ENCODE measurements at places on chromosomes 4 and X.

GRCh38 chrX:73847100-73847499 is 284.1 kb downstream of the CHIC1 start:
- no peak for DNase-seq

- DNase-seq = no peak
Observed at GRCh38 chr4:1078490-1078889, 34.9 kb downstream of the RNF212 start.

- no peak for DNase-seq
Observed at GRCh38 chrX:49264460-49264859, at the start of gene FOXP3. Gene FOXP3, minus strand, starts transcription at chrX:49264710. Its CDS starts 6,205 bp downstream, at chrX:49258505.

- no peak for DNase-seq
Observed at GRCh38 chr4:80086296-80086695, 13.3 kb upstream of the ANTXR2 start.

DNA sequence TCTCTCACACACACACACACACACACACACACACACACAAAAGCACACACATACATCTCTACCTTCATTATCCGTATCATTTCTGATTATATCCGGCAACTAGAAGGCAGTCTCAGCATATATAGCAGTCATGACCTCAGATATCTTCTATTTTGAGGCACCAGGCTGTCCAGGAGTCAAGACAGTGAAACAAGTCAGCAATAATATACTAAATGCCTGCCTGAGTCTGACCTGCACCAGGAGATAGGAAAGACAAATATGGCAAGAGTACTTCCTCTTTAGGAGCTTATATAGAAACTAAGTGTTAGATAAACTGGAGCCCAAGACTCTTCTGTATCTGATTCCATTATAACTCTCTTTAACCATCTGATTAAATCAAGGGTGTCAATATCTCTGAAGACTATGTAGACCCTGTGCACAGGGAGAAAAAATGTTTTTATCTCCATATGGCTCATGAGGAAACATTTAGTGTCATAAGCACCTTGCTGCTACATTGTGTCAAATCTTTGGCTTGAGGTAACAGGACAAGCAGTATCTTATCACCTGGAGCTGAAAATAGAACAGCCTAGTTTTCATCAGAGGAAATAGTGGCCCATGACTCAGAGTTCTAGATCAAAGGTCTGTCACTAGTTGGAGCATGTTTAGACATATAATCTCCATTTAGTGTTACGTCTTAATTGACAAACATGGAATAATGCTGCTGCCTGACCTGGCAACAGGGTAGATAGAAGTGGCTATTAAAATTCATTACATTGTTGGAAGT is 27.0 kb upstream of the FAM47B start:
- no peak for DNase-seq

DNA sequence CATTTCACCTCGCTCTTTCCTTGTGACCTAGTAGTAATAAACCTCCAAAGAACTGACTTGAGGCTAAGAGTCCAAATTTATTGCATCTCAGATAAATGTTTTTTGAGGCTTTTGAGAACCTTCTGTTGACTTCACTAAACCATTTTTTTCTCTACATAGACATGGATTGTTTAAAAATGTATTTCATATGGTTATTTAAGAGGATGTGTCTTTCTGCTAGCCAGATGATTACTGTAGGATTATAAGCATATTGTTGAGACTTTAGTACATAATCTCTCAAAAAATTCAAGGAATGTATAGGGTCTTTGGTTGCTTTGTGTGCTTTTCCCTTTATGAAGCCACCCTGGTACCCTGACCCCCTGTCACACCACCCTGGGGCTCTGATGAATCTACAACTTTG is 44.8 kb downstream of the ATXN3L start:
- DNase-seq = no peak

GRCh38 chr4:42331914-42332368 is 65.3 kb upstream of the SHISA3 start:
- no peak for DNase-seq

DNA sequence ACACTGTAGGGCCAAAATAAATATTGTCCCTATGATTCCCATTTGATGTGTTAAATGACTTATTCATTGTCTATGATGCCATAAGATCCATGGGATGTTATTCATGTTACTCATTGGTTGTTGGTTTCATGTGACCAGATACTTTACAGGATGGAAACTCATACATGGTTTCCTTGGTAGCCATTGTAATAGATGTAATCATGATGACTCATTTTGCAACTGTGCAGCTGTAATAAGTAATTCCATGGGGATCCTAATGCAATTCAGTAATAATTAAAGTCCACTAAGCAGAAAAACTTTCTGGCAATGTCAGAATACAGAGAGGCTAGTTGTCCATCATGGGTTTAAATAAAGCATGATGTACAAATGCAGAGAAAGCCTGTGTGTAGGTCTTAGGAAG is 389.7 kb upstream of the NR3C2 start:
- no peak for DNase-seq

- DNase-seq = no peak
Observed at GRCh38 chr4:42554072-42554471, 102.8 kb downstream of the ATP8A1 start.

DNA sequence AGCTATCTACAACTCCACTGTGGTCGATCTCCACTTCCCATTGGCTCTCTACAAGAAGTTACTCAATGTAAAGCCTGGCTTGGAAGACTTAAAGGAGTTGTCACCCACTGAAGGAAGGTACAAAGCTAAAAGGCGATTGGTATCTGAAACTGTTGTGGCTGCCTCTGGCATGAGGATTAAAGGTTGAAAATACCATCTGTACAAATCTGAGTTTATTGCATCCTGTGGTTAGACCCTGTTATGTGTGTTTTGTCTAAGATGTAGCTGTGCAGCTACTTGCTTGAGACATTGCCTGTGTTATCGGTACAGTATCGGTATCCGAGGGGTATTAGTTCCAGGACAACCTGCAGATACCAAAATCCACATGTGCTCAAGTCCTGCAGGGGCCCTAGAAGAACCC is 16.4 kb downstream of the NAP1L5 start:
- DNase-seq = no peak

GRCh38 chrX:10367406-10367805 is 210.6 kb downstream of the CLCN4 start:
- DNase-seq = no peak

- DNase-seq = peak; percentile 40
Observed at GRCh38 chrX:7996414-7996813, 69.2 kb upstream of the PNPLA4 start.

- DNase-seq = no peak
Observed at GRCh38 chr4:146073517-146073916, 102.0 kb upstream of the LSM6 start.

DNA sequence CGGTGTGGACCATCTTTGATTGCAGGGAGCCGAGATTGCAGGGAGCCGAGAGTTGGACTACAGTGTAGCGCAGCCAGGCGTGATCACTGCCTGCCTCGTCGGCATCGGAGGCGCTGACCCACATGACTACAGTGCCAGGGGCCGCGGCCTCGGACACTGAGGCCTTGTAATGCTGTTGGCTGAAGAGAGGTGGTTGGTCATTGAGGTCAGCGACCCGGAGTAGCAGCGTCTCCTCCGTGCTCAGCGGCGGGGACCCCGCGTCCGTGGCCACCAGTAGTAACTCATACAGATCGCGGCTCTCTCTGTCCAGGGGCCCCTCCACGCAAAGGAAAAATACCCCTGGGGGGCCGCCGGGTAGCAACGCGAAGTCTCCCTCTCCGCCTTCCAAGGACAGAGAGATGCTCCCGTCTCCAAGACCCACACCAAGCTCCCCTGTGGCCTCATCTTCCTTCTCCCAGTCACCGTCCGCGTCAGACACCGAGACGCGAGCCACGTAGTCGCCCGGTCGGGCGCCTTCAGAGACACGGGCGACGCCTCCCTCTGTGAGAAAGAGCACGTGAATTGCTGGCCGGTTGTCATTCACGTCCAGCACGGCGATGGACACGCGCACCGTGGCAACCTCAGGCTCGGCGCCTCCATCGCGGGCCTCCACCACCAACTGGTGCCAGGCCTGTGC is 1.9 kb downstream of the DCHS2 start:
- no peak for DNase-seq

DNA sequence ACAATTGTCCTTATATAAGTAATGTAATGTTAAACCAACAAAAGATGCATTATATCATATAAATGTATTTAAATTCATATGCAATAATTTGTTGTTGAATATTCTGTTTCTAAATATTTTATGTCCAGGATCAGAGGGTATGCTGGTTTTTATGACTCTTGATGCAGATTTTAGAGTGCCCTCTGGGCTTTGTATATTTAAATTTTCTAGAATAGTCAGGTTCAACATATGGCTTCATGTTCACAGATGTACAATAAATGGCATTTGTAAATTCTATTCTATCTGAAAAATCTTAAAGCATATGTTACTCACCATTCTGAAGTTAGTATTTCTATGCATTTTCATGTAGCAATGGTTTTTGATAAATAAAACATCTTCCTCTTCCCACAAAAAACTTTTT is 1555.4 kb downstream of the PCDH18 start:
- no peak for DNase-seq

- no peak for DNase-seq
Observed at GRCh38 chrX:49710744-49711319, 15.0 kb upstream of the PAGE1 start.

DNA sequence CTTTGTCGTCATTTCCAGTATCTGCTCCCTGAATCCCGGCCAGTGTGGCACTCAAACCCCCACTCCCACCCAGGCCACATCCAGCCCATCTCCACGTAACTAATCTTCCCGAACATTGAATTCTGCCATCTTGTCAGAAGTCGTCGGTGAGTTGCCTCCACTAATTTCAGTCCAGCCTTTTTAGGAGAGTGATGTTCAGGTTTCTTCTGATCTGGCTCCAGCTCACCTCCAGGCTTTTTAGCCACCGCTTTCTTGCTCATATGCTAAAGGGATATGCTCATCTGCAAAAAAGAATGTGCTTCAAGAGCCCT is 1.3 kb downstream of the TMEM165 start:
- DNase-seq = no peak

- no peak for DNase-seq
Observed at GRCh38 chr4:2817701-2818350, 24.9 kb downstream of the SH3BP2 start.

DNA sequence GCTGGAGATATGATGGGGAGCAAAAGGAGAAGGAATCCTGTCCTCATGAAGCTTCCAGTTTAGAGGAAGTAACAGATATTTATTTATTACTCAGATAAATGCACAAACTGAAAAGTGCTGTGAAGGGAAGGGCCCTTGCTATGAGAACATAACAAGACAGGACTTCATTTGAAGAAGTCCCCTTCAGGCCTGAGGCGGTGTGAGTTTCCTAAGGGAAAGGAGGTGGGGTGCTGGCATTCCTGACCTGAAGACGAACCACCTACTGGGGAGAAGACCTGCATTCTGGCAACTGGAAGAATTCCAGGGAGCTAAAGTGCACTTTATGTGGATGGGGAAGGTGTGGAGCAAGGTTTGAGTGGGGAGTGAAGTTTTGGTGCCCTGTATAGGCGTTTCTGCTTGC is 15.9 kb upstream of the SPARCL1 start:
- no peak for DNase-seq

- DNase-seq = no peak
Observed at GRCh38 chr4:4560136-4560535, 18.3 kb upstream of the STX18 start.

GRCh38 chrX:10055430-10055829 is 88.3 kb downstream of the CLDN34 start:
- no peak for DNase-seq

DNA sequence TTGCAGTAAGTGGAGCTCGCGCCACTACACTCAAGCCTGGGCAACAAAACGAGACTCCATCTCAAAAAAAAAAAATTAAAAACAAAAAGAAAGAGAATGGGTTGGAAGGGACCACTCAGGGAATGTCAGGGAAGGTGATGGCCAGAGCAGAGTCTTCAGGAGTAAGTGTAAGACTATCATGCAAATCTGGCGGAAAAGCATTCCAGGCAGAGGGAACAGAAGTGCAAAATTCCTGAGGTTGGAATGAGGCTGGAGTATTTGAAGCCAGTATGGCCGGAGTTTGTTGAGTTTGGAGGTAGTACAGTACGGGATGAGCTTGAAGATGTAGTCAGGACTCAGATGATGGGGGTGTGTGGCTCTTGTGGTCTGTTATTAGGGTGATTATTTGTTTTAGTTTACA is 7.4 kb downstream of the GALNT7 start:
- no peak for DNase-seq

- DNase-seq = no peak
Observed at GRCh38 chr4:7044137-7044930, 1.2 kb downstream of the TADA2B start.

DNA sequence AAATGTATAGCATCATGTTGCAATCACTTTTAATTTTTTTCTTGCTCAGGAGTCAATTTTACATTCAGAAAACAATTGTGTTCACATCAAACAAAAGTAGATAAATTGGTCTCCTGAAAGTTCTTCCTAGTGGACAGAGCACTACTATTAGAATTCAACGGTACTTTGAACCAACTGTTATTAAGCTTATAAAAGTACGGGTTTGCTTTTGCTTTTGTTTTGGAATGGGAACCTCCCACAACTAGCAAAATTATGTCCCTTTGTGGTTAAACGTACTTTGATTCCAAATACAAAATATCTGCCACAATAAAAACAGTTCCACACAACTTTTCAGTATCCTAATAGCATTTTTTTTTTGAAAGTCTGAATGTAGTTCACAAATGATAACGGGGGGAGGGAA is 8.6 kb upstream of the MAPK10 start:
- DNase-seq = no peak

DNA sequence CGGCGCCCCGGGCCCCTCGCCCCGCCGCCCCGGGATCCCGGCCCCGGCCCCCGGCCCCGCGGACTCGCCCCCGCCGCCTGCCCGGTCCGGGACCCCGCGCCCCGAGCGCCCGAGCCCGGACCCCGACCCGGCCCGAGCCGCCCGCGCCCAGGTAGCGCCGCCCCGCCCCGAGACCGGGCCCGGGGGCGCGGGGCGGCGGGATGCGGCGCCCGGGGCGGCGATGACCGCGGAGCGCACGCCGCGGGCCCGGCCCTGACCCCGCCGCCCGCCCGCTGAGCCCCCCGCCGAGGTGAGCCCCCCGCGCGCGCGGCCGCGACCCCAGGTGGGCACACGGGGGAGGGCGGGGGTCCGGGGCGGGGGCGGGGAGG is 224 bp downstream of the FGFRL1 start:
- DNase-seq = no peak

- DNase-seq = peak; percentile 95
Observed at GRCh38 chr4:98658287-98659105, at the start of gene TSPAN5. Gene TSPAN5, minus strand, starts transcription at chr4:98658611.

DNA sequence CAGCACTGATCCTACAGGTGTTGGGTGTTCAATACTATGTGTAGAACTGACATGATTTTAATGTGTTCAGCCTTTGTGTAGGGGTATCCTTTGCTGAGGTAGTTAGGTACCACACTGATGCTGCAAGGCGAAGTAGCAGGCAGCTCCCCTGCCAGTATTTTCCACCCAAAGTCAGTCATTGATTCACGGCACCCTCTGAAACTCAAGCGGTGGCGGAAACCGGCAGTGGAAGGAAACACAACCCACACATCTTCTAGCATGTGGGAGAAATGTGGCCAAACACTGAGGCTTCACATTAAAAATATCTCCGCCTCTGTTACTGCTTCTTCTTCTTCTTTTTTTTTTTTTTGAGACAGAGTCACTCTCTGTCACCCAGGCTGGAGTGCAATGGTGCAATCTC is 126.3 kb downstream of the AASDH start:
- DNase-seq = no peak

Data from spinal cord (tissue), 10 donors.